Activated CD8-positive, alpha-beta memory T cell treated with anti-CD3 and anti-CD28 coated beads, Interleukin-2, amount 50 U/mL, for 4 hours (primary cell): ENCODE measurements at places on chromosomes 12 and 14.

GRCh38 chr12:128043317-128043716 is 223.7 kb upstream of the TMEM132C start:
- DNase-seq: no peak

DNA sequence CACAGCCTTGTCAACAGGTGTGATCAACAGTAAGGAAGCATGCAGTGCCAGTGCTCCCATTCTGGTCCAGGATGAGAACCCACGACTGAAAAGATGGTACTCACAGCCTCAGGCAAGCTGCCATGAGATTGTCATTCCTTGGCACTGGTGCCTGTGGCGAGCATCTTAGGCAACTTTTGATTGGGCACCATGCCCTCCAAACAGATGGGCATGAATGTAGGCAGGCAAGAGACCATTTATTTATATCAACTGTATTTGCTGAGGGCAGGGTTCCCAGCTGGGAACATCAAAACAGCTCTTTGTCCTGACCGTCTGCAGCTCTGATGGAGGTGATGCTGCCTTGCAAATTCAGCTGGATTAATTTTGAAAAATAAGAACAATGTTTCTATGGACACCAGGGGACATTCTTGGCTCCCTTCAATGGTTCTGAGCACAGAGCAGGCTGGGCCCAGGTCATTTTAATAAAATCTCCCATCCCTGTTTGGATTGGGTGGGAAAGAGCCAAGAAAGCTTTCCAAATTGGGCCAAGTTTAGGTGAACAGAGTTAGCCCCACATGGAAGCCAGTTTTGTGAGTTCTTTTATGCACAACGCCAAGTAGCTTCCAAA is 522.5 kb downstream of the RMST start:
- no peak for DNase-seq

- no peak for DNase-seq
Observed at GRCh38 chr12:24705741-24706358, 243.1 kb downstream of the BCAT1 start.

GRCh38 chr12:51955702-51956101 is 4.2 kb downstream of the ACVR1B start:
- no peak for DNase-seq

DNA sequence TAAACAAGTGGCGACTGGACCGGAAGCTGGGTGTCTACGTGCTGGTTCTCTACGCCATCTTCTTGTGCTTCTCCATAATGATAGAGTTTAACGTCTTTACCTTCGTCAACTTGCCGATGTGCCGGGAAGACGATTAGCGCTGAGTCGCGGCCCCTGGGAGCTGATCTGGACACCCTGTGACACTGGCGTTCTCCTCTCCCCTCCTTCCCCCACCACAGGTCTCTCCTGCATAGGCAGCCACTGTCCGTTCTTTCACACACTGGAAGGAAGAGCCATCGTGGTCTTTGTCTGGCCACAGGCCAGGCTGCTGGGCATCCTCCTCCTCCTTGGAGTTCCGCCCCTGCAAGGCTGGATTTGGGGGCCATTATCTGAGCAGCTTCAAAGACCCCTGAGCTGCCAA is 20.1 kb upstream of the RIN3 start:
- DNase-seq: no peak

DNA sequence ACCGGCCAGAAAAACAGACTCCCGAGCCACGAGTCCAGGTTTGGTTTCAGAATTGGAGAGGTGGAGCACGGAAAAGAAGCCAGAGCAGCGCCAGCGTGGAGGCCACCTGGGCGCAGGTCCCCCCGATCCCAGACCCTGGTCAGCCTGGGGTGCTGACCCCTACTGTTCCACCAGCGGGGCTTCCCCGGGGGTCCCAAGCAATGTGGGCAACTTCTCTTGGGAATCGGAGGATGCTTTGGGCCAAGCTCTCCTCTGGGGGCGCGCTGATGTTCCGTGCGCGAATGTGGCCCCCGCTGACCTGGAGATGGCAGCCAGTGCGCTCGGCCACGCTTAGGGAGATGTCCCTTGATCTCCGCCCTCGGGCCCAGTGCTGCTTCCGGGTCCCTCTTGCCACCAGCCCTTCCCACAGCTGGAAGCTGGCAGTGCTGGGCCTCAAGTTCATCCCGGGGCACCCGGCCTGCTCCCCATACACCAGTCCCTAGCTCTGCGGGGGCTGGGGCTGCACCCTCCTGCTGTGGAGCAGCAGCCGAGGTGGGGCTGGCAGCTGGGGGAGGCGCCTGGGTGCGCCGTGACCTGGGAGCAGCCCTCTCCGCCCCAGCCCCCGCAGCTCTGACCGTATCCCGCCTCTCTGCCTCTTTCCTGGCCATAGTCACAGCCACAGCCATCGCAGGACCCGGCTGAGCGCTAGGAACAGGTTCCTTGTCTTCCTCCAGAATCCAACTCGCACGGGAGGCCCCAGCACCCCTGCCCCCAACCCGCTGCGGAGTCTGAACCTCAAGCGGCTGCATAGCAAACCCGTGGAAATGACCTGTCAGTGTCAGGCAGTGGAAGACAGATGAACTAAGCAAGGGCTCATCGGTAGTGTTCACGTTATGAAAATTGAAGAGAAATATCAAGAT is 91.2 kb downstream of the RCOR1 start:
- DNase-seq: no peak

GRCh38 chr12:129840145-129840884 is 63.5 kb downstream of the TMEM132D start:
- DNase-seq: no peak

- DNase-seq: no peak
Observed at GRCh38 chr14:98059106-98059505, 1212.9 kb downstream of the BCL11B start.

DNA sequence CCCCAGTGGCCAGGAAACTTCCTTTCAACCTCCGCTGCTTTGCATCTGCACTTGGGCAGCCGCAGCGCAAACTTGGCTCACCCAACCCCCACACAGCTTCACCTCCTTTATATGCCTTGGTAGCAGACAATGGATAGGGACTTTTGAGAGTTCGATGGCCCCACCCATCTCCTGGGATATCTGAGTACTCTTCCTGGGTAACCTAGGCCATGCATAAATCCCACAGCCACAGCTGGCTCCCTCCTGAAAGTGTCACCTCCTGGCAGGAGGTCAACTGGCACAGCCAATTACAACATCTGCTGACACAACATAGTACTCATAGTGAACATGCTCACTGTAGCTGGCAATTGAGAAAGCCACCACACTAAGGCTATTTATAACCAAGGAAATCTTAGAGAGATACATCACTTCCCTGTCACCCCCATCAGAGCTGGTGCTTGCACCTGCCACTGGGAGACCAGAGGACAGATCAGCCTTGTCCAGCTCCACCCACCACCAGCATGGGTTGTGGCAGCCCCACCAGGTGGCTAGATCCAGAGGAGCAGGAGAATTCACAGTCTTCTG is 410.0 kb downstream of the SYT1 start:
- DNase-seq: no peak

DNA sequence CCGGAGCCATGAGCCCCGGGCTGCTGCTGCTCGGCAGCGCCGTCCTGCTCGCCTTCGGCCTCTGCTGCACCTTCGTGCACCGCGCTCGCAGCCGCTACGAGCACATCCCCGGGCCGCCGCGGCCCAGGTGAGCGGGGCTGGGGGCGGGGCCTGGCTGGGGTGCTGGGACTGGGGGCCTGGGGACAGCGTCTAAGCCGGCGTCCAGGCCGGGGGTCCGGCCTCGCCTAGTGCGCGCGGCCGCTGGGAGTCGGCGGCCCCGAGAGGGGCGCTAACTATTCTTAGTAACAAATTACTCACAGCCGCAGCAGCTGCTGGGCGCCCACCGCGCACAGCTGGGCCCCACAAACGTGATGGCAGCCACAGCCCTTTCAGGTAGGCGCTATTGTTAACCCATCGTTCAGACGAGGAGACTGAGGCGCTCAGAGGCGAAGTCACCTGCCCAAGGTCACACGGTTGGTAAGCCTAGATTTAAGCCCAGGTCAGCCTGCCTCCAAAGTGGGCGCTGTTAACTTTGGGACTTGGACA is 374 bp downstream of the CYP46A1 start:
- DNase-seq: no peak

DNA sequence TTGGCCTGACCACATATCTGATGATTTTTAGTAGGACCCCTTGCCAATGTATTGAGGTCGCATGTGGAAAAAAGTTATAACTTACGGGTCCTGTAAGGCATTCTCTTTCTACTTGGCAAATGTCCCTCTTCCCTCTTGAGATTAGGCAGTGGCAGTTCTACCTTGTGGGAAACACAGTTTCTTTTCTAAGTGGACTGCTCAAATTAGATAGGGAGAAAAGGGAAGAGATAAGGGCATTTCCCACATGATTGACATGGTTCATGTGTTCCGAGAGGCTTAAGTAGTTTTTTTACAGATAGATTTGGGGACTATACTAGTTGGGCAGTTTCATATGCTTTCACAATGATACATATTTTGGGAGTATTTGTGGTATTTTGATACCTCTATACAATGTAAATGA is 154.7 kb downstream of the FBXL14 start:
- DNase-seq: no peak

DNA sequence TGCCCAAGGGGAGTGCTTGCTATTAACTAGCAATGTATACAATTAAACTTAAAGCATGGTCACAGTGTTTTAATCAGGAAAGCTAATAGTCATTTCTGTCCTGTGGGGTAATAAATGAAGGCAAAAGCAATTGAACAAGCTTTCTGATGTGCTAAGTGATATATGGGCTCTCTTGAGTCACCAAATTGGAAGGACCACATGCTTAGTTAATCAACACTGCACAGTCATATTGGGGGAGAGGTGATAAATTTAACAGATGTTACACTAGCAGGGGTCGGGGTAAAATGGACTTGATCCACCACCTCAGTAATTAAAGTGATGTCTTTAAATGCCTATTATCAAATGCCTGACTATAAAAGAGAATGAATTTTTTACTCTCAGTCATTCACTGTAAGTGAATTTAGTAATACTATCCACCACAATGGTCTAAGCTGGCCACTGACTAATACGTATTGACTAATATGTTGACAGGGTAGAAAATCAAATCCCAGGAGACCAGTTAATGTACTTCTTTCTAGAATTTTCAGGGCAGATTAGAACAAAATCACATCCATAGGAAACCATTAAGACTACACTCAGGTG is 736.3 kb downstream of the RPS29 start:
- DNase-seq: no peak

DNA sequence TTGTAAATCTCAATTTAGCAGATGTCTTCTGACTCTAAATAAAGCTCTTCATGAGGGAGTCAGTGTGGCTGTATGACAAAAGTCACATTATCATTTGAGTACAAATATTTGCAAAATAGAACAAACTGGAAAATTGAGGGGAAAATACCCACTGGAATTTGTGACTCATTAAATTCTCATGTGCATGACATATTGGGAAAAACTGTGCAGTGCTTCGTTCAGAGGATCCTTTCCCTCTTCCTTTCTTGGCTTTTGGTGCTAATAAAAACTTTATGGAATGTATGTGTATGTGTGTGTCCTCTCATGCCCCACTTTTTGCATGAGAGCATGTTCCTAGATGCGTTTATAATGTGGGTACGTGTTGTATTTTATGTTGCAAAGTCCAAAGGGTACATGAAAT is 267.8 kb downstream of the KTN1 start:
- DNase-seq: no peak

DNA sequence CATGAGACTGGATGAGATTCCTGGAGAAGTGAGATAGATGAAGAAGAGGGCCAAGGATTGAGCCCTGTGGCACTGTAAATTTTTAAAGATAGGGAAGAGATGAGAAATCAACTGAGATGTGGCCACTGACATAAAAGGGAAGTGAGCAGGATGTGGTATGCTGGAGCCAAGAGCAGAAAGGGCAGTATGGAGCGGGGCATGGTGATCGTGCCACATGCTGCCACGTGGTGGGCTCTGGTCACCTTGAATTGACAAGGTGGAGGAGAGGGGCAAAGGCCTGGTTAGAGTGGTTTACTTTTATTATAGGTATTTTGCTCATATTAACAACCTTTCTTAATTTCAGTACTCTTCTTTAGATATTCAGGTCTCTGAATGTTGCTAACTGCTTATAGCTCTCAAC is 257.9 kb downstream of the NEDD1 start:
- DNase-seq: no peak

DNA sequence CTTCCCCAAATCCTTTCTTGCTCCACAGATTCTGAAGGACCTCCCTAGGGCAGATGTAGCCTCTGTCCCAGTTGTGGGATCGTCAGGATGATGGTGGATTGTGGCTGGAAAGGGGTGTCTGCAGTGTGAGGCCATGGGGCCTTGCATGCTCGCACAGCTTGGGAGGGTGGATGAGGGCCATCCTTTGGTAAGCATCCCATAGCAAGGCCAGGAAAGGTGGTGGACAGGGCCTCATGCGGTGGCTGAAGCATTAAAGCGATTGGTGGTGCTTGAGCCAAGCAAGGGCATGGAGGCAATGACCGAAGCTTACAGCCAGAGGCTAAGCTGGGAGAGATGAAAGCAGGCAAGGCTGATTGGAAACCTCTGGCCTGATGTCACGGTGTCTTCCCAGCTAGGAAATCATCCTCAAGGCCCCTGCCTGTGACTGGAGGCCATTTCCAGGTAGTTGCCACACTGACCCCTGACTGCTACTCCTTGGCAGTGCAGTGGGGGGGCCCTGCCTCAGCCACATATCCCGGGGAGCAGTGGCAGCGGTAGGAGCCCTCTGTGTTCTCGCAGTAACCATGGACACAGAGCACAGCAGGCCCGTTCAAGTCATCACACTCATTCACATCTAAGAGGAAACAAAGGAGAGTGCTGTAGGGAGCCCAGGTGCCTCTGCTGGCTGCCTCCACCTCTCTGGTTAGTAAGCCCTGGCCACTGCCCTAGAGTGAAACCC is 7.0 kb downstream of the ISCA2 start:
- DNase-seq: no peak

GRCh38 chr12:666066-666465 is 2.8 kb upstream of the NINJ2 start:
- DNase-seq: no peak

GRCh38 chr14:57970594-57970993 is 104.7 kb upstream of the SLC35F4 start:
- no peak for DNase-seq

DNA sequence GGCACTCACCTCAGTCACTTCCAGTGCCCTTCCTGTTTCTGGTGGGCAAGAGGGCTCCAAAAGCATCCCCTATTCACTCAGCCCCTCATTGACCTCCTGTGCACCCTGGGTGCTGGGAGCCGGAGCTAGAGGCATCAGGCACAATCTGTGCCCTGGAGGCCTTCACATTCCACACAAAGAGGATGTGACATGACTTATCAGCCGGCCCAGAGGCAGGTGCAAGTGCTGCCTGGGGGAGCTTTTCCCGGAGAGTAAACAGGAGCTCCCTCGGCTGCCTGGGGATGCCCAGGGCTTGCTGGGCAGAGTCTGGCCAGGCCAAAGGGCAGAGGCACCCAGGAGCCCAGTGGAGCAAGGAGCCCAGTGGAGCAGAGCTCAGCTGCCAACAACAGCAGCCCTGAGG is 64.5 kb downstream of the BCL11B start:
- DNase-seq: no peak
